Activated T-cell treated with anti-CD3 and anti-CD28 coated beads for 48 hours (primary cell): ENCODE measurements at places on chromosomes 4 and X.
A peak's percentile ranks its signal among the peaks of the same experiment; 100 is the strongest.

DNA sequence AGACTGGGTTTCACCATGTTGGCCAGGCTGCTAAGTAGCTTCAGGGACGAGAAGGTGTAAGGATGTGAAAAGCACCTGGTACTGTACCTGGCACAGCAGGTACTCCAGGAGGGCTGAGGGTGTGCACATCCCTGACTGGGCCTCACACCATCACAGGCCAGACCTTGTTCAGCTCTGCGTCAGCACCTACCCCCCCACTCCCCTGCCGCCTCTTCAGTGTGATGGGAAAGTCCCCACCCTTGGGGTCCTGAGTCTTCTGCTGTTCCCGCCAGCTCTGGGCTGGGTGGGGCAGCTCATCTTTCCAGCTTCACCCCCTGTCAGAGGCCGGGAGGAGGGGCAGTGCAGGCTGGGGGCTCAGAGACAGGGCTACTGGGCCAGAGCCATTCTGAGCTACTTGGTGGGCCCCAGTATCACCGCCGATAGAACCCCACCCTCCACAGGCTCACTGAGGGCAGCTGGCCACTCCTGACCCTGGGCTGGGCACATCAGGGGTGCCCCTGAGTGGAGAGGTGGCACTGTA lies 6.7 kb upstream of the SH3BP2 start:
- DNase-seq: peak; percentile 60

DNA sequence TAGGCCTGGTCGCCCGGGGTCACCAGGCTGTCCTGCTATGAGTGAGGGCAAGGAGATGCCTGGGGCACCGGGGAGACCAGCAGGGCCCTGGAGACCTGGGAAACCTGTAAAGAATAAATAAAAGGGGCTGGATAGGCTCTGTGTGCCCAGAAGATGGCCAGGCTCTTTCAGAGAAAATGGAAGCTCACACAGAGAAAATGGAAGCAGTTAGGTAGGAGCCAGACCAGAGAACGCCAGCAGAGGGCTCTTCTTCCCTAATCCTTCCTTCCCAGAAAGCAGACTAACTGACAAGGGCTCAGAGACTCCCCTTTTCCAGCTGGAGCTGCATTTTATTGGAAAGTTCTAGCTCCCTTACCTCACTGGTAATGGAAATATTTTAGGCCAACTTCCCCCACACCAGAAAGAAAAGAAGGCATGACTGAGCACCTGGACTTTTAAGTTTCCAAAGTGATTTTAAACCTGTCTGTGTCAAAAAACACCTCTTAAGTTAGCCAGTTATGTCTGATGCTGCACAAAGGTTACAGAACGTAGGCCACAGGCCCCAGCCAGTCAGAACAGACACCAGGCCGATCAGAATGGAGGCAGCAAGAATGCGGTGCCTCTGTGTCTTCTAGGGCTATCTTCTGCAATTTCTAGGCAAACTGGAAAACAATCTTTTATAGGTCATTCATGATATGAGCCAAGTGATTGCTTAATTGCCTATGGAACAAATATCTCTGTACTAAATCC lies 74.0 kb downstream of the ATG4A start:
- no peak for DNase-seq

GRCh38 chrX:151830911-151831310 lies 81.8 kb upstream of the MAGEA4 start:
- no peak for DNase-seq

GRCh38 chr4:41692717-41693345 lies 55.7 kb downstream of the PHOX2B start:
- peak; percentile 26 for DNase-seq

DNA sequence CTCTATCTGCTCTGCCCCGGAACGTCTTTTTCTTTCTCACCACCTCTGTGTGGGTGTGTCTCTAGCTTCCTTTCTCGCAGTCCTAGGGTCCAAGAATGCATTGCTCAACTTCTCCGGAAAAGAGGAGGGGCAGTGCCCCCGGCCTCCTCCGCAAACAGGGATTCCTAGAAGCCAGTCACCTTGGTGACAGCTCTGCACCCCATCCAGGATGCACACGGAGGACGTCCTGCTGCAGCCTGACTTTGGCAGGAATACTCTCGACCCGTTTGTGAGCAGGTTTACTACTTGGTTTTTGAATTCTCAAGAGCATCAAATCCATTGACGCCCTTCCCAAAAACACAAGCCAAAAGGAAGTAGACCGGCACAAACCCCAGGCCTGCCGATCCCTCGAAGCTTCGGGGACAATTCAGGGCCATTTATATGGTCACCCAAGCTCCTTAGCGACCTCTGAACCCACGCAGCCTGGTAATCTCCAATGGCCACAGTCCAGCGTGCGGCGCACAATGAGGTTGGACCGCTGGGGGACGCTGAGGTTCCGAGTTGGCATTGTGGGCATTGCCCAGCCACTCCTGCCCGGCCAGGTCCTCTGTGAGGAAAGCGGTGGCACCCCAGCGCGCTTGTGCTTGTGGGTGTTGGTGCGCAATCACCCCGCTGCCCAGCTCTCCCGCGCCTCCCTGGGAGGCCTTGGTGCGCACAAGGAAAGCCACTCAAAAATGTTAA lies 9.8 kb downstream of the NKX3-2 start:
- no peak for DNase-seq

DNA sequence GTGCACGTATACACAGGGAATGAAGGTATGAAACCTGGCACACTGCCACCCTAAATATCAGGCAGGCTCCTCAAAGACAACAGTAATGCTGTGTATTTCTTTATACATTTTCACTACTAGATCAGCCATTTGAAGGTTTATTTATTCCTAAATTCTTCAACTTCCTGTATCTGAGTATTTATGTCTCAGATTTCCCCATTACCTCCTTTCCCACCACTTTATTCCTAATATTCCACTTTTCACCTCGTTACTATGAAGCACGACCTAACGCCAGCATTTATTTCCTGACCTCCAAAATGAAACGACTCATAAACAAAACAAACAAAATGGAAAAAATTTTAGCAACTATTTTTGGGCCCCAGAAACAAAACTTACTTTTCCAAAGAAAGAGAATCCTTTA lies 69.6 kb downstream of the MAML3 start:
- no peak for DNase-seq

GRCh38 chrX:10083809-10084208 lies 73.0 kb upstream of the CLCN4 start:
- no peak for DNase-seq

DNA sequence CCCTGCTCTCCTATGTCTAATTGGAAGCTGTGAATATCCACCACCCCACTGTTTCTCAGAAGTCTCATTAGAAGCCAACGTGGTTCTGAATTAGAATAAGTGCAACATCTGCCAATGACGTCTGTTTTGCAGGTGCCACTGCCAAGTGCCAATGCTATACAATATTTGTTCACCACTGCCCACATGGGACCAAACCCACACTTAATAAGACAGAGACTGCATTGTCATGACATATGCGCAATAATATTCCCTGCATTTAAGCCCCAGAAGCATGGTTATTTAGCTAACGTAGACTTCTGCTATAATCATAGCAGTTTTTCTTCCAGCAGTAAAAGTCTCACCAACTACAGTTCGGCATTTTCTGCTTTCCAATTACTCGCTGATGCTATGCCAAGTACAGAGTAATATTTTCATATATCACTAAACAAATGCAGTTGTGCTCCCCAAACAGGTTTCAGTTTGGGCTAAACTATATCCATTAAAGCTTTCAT lies 262.5 kb upstream of the PCDH18 start:
- no peak for DNase-seq

- no peak for DNase-seq
Measured at GRCh38 chrX:9938516-9938915, 28.6 kb upstream of the CLDN34 start.

DNA sequence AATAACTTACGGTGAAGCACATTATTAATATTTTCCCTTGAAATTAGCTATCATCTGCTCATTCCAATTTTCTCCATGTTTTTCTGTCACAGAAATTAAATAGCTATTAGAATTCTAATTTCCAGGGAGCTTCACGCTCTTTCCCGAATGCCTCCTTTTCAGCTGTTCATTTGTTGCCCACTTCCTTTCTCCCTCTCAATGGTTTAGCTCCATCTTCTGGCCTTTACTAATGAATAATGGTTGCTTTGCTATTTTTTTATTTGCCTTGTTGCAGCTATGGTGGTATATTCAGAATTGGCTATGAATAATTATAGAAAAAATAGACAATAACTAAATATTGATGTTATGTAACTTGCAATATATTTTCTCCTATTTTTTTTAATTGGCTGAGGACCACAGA lies 70.5 kb downstream of the GRIA2 start:
- no peak for DNase-seq

- no peak for DNase-seq
Measured at GRCh38 chr4:18733961-18734360, 712.4 kb upstream of the LCORL start.
